Tracheal epithelial cell (primary cell): ENCODE measurements at places on chromosomes 7 and 10. TPM values are rescaled to one million over a fixed set of nuclear protein-coding genes. Genes with fewer than 3 reads are reported as not detected.

ATOH7 gene
- not detected in 2 replicates for total RNA-seq

HOXA13 gene
- not detected in 2 replicates for total RNA-seq

MUC3A gene
- not detected in 2 replicates for total RNA-seq

NKX2-3 gene
- total RNA-seq = not detected in 2 replicates

MRC1 gene
- total RNA-seq = 0.21 and 0.24 TPM in 2 replicates

PLAU gene
- total RNA-seq = 72.9 and 837 TPM in 2 replicates

IFIT1B gene
- total RNA-seq = not detected in 2 replicates

TMEM273 gene
- total RNA-seq = 0.48 TPM in 1 of 2 replicates, not detected in the other

DENND2A gene
- 0.43 and 2.2 TPM in 2 replicates for total RNA-seq

CYP3A7 gene
- total RNA-seq = not detected in 2 replicates

BAMBI gene
- total RNA-seq = 5.5 and 8.2 TPM in 2 replicates

SYNPO2L gene
- not detected in 2 replicates for total RNA-seq

CCDC7 gene
- 3.4 and 9.6 TPM in 2 replicates for total RNA-seq

NUTM2E gene
- 0.24 TPM in 1 of 2 replicates, not detected in the other for total RNA-seq

OR9A2 gene
- not detected in 2 replicates for total RNA-seq
